ENCODE measurements at places on chromosomes 1 and 21.

GRCh38 chr1:12769976-12770505, 3.5 kb upstream of the PRAMEF12 start:
- DNase-seq, result no peak

DNA sequence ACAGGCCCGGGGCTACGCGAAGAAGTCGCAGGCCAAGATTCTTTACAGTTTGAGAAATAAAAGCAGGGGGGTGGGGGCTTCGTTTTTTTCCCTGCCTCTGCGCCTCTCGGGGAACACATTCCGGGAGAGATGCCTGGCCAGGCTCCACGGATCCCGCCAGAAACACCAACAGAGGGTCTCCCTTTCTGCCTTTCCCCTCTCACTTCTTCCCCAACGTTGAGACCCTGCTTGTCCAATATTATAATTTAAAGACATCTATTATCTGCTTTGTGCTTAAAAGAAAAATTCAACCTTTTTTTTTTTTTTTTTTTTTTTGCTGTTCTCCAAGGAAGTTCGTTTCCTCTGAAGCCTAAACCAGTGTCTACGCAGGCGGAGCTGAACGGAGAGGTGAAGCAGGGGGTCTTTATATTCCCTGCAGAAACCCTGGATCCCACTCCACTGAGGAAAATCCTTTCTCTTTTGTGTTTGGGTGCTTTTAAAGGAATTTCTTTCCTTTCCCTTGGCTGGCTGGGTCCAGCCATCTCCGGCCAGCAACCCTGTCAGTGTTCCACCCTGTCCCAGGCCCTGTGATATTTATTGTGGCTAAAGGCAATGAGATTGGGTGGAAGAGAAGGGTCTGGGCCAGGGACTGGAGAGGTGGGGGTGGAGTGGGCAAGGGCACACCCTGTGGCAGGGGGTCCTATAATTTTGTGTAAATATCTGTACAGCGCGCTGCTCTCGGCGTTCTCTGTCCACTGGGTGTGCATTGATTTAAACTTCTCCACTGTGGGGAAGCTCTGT, 2.2 kb downstream of the FOXD2 start:
- DNase-seq, result no peak

DNA sequence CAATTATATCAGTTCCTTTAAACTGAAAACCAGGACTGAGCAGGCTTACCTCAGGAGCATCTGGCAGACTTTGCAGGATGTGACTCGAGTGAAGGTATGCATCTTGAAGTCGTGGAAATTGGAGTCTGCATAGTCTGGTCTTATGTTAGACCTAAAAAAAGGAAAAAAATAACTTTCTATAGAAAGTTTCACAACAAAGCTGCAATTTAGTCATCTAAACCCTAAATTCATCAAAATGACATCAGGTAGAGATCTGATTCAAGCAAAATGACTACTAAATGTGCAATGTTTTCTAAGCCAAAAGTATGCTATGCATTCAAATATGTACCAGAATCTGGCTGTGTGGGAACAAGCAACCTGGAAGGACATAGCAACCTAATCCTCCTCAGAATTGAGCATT, 260.1 kb downstream of the VAV3 start:
- DNase-seq, result no peak

DNA sequence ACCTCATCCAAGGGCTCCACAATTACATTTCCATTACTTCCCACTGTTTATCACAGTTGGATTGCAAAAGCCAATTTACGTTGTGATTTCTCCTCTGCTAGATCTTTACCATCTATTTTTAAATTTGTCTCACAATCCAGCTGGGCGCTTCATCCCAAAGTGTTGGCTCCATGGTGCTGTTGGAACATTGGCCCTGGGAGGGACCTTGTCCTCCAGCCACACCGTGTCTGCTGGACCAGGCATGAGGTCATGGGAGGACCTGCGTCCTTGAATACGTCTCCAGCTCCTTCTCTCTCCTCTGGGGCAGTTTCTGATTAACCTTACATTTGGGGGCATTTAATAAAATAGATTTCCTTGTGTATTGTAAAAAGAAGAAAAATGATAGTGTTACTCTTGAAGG, 125.4 kb downstream of the KCNJ6 start:
- no peak for DNase-seq

- DNase-seq, result no peak
These were observed 15.9 kb downstream of the AJAP1 start for GRCh38 chr1:4670265-4670664.

- DNase-seq, result peak; percentile 1
These were observed 126.9 kb downstream of the LRIG2 start for GRCh38 chr1:113199760-113200455.

All from cerebellar cortex (tissue), 1 donor.